ENCODE measurements at places on chromosomes 5 and 9.
A peak's percentile ranks its signal among the peaks of the same experiment; 100 is the strongest.

DNA sequence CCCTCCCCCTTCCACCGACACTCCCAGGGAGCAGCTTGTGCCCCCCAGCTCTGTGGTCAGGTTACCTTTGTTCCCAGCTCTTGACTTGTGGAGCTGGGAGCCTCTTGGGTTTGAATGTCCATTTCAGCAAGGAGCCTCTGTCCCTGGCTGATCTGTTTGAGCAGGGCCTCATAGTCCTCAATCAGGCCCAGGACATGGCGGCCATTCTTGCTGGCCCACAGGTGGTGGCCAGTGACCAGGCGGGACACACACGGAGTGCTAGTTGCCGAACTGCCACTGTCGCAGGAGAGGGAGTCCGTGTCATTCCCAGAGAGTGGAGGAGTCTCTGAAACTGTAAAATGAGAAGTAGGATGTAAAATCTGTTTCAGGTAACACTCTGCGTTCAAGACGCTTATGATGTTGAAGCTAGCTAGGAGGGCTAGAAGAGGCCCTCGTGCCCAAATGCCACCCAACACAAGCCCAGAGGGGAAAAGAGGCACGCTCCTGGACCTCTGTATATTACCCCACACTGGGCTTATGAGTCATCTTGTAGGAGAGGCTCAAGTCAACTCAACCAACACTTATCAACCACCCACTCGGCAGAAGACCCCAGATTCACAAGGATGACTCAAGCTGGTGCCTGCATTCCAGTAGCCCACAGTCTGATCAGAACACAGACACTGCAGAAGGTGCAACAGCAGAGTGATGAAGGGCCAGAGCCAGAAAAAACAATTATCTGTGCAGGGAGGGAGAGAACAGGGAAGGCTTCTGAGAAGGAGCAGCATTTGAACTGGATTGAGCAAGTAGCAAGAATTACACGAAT lies 177.0 kb downstream of the CDK5RAP2 start:
- peak; percentile 90 for DNase-seq

GRCh38 chr9:105198865-105199264 lies 45.6 kb upstream of the SLC44A1 start:
- DNase-seq = no peak

DNA sequence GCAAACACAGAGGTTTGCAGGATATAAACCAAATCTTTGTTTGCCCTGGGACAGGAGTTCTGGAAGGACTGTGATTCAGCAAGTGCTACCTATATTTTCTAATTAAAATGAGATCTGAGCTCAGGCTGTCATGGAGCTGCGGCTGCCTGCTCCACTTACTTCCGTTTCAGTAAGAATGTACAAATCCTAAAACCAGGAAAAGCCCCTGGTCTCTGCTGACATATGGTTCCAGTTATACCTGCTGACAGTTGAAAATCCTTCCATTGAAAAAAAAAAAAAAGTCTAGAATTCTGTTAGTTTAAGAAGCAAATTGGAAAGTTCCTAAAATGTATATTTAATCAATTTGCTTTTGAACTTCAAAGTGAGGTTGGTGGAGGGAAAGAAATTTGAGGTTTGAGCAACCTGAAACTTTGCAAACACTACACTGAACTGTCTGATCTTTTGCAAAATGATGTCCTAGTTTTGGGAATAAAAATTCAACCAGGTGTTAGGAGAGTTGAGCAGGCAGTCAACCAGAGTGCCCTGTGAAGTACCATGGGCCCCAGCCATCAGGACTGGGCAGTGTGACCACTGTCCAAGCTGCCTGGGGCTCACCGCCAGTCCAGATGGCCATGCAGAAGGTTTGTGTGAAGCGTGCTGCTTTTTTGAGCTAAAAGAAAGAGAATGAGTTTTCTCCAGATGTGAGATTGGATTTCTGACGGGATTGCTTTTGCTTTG lies 50.6 kb downstream of the SHB start:
- DNase-seq = peak; percentile 50

DNA sequence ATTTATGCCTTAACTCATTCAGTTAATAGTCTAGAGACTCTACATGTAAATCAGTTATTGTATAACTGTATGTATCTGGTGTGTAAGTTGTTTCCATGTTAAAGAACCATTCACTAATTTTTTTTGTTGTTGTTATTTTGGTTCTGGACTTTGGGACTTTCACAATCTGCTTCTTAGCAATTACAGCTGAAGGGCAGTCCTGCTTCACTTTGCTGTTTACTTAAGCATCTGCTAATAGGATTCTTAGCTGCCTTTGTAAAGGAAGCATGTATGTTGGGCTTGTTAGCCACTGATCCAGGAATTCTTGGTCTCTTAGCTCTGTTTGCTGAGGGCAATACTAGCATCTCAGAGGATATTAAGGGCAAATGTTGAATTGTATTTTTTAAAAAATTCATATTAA lies 97.0 kb downstream of the FOCAD start:
- peak; percentile 48 for DNase-seq

GRCh38 chr5:91384671-91385430 lies 1.7 kb upstream of the ARRDC3 start:
- DNase-seq = peak; percentile 95

DNA sequence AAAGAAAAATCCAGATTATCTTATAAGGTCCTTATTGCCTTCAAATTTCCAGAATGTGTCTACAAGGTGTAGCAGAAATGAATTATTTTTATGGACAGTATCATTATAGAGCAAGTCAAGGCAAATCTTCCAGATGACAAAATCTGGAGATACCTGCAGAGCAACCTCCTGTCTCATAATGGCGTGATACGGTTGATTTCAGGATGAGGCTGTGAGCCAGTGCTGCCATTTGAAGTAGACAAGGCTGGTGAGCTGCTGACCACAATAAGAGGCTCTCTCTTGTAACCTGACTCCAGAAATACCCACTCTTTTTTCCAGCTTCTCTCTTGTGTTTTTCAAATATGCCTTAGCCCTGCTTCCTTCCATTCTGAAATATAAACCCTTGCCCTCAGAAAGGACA lies 108.2 kb downstream of the HTR1A start:
- DNase-seq = no peak

DNA sequence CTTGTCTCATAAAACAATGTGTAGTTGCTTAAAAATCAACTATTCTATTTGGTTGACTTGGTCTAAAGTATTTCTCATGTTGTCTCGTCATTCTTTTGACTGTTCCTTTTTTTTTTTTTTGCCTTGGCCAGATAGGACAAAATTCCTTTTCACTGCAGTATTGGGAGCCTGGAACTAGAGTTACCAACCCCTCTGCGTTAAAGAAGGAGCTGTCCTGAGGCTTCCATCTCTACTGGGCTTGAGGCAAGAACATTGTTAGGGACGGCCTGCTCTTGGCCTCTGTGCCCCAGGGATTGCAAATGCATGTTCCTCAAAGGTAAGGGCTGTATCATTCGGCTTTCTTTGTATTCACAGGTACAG lies 1.4 kb upstream of the NPR2 start:
- DNase-seq = no peak

- no peak for DNase-seq
These were observed 24.9 kb upstream of the PTGES start for GRCh38 chr9:129777769-129778130.

DNA sequence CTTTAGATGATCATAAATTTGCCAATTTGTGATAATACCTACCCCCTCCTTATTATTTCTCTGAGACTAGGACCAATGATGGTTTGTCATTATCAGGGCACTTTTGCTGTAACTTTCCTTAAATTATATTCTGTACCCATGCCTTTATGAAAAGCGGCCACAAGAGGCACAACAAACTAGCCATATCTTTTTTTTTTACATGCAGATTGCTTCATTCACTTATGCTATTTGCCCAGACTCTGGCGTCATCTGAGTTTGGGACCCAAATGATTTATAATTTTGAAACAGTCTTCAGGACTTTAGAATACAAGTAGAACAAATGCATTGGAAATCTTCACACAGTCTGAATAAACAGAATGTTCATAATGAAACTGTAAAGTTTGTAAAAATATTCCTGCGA lies 408.1 kb downstream of the MAT2B start:
- no peak for DNase-seq

DNA sequence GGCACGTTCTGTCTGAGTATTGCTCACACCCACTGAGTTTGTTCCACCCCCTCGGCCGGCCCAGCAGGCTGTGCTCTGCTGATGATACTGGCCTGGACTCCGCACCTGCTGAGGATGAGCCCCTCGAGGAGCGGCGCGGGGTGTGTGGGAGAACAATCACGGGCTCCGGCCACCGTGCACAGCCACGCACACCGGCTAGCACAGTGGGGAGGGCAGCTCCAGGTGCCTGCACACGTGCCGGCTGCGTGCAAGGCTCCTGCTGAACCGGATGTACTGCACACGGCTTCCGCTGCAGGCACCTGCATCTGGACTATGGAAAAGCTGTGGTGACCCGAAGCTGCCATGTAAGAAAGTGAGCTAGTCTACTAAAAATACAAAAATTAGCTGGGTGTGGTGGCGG lies 485.2 kb upstream of the CDH9 start:
- DNase-seq = no peak

DNA sequence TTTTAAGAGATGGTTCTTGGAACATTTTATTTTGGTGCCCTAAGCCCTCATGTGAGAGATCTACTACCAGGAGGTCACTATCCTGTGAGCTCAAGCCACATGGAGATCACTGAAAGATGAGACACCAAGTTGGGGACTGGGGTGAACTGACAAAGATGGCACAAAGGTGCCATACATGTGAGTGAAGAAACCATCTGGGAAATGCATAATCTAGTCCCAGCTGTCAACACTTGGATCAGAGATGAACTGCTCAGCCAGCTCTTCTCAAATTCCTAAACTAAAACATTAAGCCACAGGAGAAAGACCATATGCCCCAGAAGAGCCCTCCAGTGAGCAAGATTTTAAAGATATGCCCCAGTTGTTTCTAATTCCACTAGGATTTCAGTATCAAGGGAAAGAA lies 22.2 kb upstream of the MYOT start:
- no peak for DNase-seq

- DNase-seq = no peak
These were observed 158.0 kb downstream of the CDK5RAP2 start for GRCh38 chr9:120421977-120422376.

DNA sequence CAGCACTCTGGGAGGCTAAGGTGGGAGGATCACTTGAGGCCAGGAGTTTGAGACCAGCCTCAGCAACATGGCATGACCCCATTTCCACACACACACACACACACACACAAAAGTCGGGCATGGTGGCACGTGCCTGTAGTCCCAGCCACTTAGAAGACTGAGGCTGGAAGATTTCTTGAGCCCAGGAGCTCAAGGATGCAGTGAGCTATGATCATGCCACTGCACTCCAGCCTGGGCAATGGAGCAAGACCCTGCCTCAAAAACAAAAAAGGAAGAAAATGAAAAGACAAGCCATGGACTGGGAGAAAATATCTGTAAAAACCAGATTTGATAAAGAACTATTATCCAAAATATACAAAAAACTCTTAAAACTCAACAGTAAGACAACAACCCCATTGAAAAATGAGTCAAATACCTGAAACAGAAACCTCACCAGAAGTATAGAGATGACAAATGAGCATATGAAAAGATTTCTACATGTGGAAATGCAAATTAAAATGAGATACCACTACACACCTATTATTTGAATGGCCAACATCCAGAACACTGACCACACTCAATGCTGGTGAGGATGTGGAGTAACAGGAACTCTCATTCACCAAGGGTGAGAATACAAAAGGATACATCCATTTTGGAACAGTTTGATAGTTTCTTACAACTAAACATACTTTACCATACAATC lies 24.7 kb downstream of the DNAJA1 start:
- no peak for DNase-seq

DNA sequence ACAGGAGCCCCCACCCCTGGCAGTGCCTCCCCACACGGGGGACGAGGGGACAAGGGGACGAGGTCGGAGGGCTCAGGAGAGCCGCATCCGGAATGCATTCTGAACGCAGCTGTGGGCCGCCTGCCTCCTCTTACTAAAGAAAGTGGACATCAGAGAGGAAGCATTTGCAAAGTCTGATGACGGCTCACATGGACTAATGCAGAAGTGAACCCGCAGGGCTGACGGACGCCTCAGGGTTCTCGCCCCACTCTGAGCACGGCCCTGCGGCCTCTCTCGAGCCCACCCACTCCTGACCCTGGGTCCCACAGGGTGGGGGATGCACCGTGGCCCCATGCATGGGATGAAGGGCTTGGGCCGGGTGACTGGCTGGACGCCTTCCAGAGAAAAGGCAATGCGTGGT lies 5.9 kb downstream of the LPCAT1 start:
- DNase-seq = no peak

- no peak for DNase-seq
These were observed 5.0 kb downstream of the DAB2 start for GRCh38 chr5:39419796-39420195.

DNA sequence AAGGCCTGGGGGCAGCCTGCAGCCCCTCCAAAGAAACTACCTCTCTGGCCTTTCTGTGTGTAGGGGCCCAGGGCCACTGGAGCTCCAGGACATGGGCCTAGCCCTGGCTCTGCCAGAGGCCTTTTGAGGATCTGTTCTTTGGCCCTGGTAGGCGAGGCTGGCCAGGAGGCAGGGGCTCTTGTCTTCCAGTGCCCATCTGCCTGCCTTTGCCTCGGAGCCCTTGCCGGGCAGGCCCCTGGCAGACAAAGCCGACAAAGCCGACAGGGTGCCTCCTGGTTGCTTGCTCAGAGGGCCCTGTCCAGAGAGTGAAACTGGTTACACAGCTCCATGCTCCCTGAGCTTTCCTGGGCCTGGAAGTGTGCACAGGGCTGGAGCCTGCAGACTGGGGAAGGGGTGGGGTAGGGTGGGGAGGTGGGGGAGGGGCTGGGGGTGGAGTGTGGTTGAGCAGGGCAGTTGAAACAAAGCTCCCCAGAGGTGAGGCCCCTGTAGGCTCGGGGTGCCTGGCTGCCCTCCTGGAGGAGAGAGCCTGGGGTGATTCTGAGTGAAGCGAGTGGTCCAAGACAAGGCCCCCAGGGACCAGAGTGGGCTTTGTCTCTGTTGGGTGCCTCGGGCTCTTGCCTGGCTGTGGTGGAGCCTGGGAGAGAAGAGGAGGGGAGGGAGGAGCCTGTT lies 29.3 kb downstream of the PTPA start:
- peak; percentile 58 for DNase-seq

DNA sequence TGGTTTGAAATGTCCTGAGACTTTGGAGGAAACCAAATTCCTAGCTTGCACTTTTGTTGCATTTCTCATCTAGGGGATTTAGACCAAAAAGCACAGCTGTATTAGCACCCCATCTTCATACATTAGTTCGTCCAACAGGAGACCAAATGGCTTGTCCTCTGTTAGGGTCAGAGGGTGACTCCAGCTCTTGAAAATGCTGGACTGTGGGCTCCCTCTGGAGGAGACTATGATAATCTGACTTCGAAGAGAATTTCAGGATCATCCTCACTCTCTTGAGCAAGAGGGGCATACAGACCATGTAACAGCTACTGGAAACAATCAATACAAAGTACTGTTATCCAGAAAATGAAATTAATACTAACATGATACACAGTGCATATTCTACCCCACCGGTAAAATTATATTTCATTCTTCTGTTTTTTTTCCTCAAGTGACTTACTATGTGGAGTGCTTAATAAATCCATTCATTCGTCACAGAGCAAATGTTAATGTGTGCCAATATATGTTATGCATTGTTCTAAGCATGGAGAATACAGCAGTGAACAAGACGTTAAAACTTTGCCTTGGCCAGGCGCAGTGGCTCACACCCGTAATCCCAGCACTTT lies 63.7 kb upstream of the PPP2CA start:
- DNase-seq = peak; percentile 89

All from adipocyte (in vitro differentiated cells).